ENCODE measurements at places on chromosomes 16 and 17. TPM values are rescaled to one million over a fixed set of nuclear protein-coding genes. Genes with fewer than 3 reads are reported as not detected.
A peak's percentile ranks its signal among the peaks of the same experiment; 100 is the strongest.

ZNF768 gene
- total RNA-seq, result 30.0 TPM

CLEC3A gene
- total RNA-seq, result not detected

ADAD2 gene
- total RNA-seq, result not detected

ADAM11 gene
- 0.44 TPM for total RNA-seq

CCDC78 gene
- 2.5 TPM for total RNA-seq

GRCh38 chr17:77424585-77425344 lies 284.0 kb downstream of the SEC14L1 start:
- H3K4me3 ChIP-seq, result no peak overlapping the region

DNA sequence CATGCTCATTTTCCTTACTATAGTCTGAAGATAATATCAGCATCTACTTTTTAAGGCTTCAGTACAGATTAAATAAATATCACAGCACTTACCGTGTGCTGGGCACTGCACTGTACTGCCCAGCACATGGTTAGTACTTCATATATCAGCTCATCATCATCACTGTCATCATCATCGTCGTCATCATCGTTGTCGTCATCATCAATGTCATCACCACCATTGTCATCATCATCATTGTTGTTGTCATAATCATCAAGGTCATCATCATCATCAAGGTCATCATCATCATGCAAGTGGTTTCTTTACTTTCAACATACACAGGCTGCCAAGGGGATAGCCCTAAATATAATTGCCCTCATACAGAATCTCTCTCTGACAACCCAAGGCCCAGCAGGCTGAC lies 275.1 kb downstream of the ABCC12 start:
- H3K4me3 ChIP-seq, result no peak overlapping the region
- peaks cover 27% of the 10 kb centered on the region for H3K27me3 ChIP-seq
- H3K36me3 ChIP-seq, result peaks cover 2% of the 10 kb centered on the region
- no peak overlapping the region for H3K27ac ChIP-seq

DNA sequence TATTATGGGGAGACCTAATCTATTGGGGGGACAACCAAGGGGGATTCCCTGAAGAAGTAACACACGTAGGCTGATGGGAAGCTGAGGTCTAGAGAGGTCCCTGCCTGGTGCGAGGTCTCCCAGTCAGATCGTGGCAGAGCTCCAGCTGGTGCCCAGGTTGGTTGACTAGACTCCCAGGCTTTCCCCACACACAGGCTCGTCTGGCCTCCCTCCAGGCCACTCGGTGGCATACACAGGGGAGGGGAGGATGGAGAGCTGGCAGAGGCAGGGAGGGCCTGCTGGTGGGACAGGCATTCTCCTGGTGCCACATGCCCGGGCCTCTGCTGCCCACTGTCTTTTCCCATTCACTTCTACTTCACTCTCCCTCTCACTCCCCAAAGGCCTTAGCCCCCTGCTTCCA lies 8.5 kb upstream of the SOCS3 start:
- H3K27me3 ChIP-seq, result no peaks in the 10 kb centered on the region
- no peak for DNase-seq
- peaks cover 44% of the 10 kb centered on the region for H3K4me1 ChIP-seq
- no peak overlapping the region for H3K27ac ChIP-seq

DNA sequence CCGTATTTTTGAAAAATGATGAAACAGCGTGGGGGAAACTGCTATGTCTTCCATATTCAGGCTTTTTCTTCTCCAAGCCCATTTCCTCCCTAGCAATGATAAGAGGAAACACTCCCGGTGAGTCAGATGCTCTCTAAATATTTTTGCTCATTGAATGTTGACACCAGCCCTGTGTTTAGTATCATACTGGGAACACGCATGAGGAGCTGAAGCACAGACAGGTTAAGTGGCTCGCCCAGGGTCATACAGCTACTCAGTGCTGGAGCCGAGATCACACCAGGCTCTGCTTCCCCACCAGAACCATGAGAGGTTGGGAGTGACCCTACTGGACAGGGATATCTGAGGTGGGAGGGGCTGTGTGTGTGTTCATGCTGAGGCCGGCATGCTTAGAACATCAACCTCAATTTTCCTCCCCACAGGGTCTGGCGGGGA lies 37.8 kb upstream of the ADGRG1 start:
- no peaks in the 10 kb centered on the region for H3K27me3 ChIP-seq
- peak; percentile 21 for DNase-seq
- peaks cover 20% of the 10 kb centered on the region for H3K4me1 ChIP-seq
- H3K4me3 ChIP-seq, result no peak overlapping the region
- peaks cover 2% of the 10 kb centered on the region for H3K36me3 ChIP-seq

DNA sequence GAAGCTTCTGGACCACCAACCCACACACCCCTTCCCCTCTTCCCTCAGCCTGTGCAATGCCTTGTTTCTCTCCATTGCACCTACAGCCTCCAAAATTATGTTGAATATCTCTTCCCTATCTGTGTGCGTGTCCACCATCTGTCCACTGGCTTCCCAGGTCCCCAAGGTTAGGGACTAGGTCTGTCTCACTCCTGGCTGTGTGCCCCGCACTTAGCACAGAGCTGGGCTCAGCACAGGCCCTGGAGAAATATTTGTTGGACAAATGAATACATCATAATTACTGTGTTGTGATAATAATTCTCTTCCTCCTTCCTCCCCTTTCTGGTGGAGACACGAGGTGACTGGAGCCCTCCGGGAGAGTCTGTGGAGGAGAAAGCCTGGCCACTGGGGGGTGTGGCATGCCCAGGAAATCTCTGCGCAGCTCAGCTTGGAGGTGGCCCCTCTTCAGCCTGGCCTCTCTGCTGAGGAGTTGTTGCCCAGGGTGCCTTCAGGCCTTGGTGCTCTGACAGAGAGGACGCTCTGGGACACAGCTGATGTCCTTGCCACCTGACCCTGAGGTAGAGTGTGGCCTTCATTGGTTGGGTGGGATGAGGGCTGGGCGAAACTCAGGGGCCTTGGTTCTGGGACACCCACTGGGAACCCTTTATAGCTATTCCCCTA lies 3.3 kb upstream of the BRD7 start:
- no peaks in the 10 kb centered on the region for H3K36me3 ChIP-seq
- H3K4me1 ChIP-seq, result peaks cover 16% of the 10 kb centered on the region
- DNase-seq, result no peak
- H3K27me3 ChIP-seq, result peaks cover 5% of the 10 kb centered on the region
- no peak overlapping the region for H3K4me3 ChIP-seq

- peaks cover 15% of the 10 kb centered on the region for H3K4me1 ChIP-seq
- H3K27ac ChIP-seq, result peak overlapping the region; percentile 18
- no peak for DNase-seq
- H3K27me3 ChIP-seq, result peaks cover 7% of the 10 kb centered on the region
- H3K36me3 ChIP-seq, result no peaks in the 10 kb centered on the region
- H3K4me3 ChIP-seq, result no peak overlapping the region
Observed at GRCh38 chr16:54489225-54490111, 202.9 kb upstream of the IRX3 start.

DNA sequence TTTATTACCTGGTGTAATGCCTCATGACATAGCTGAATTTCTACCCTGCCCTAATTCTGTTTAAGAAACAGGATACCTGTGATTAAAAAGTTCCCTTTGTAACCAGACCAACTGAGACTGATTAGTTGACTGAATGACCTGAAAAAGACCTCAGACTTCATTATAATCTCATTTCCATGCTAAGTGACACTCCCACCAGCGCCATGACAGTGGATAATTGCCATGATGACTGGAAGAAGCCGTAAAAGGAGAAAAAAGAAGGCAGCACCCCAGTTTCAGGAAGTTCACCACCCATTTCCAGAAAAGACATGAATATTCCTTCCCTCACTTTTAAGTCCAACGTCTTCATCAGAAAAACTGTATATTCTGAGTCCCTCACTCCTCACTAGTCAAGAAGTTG lies 125.6 kb upstream of the HS3ST4 start:
- no peaks in the 10 kb centered on the region for H3K36me3 ChIP-seq
- DNase-seq, result no peak
- H3K4me3 ChIP-seq, result no peak overlapping the region
- H3K27ac ChIP-seq, result no peak overlapping the region
- H3K27me3 ChIP-seq, result no peaks in the 10 kb centered on the region
- H3K4me1 ChIP-seq, result no peaks in the 10 kb centered on the region

GRCh38 chr16:10852948-10853347 lies 24.1 kb upstream of the CIITA start:
- no peak for DNase-seq
- H3K4me3 ChIP-seq, result no peak overlapping the region
- H3K36me3 ChIP-seq, result no peaks in the 10 kb centered on the region
- H3K27ac ChIP-seq, result no peak overlapping the region
- no peaks in the 10 kb centered on the region for H3K4me1 ChIP-seq

DNA sequence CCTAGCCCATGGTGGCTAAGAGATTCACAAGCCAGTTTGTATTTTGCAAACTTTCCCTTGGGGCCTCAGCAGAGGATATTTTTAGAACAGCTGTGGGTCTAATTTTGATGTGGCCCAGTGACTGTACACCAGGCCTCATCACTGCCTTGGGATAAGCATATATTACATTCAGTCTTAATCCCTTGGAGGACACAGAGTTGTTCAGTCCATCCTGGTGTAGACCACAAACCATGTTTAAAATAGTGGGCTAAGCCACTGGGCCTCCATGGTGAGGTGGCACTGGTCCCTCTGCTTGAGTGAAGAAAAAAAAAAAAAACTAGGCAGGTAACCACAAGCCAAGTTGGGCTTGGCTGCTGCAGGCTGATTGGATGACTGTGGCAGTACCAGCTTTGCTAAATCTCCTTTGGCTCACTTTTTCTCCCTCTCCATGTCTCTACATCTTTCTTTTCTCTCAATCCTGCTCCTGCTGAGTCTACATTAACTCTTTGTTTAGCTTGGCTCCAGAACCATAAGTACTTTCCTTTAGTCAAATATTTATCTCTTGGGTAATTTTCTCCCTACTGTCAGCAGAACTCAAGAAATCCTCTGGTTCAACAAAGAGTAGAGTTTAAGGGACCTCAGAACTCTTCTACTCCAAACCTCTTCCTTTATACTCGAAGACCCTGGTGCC lies 120.0 kb upstream of the TBX2 start:
- peaks cover 18% of the 10 kb centered on the region for H3K4me1 ChIP-seq
- H3K4me3 ChIP-seq, result no peak overlapping the region
- no peak overlapping the region for H3K27ac ChIP-seq
- H3K27me3 ChIP-seq, result no peaks in the 10 kb centered on the region
- DNase-seq, result no peak

GRCh38 chr17:14481664-14482063 lies 180.8 kb downstream of the HS3ST3B1 start:
- H3K36me3 ChIP-seq, result no peaks in the 10 kb centered on the region
- no peak for DNase-seq
- H3K27ac ChIP-seq, result no peak overlapping the region
- no peak overlapping the region for H3K4me3 ChIP-seq
- H3K27me3 ChIP-seq, result no peaks in the 10 kb centered on the region

DNA sequence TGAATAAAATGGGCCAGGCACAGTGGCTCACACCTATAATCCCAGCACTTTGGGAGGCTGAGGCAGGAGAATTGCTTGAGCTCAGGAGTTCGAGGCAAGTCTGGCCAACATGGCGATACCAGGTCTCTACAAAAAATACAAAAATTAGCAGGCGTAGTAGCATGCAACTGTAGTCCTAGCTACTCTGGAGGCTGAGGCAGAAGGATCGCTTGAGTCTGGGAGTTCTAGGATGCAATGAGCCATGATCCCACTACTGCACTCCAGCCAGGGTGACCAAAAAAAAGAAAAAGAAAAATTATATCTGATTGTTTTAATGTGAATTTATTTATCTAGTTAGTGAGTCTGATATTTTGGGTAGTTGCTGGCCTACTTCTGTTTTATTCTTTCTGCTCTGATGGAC lies 7.0 kb downstream of the IL34 start:
- H3K27ac ChIP-seq, result peak overlapping the region; percentile 1
- no peak overlapping the region for H3K4me3 ChIP-seq
- H3K36me3 ChIP-seq, result peaks cover 1% of the 10 kb centered on the region
- H3K4me1 ChIP-seq, result peaks cover 47% of the 10 kb centered on the region

DNA sequence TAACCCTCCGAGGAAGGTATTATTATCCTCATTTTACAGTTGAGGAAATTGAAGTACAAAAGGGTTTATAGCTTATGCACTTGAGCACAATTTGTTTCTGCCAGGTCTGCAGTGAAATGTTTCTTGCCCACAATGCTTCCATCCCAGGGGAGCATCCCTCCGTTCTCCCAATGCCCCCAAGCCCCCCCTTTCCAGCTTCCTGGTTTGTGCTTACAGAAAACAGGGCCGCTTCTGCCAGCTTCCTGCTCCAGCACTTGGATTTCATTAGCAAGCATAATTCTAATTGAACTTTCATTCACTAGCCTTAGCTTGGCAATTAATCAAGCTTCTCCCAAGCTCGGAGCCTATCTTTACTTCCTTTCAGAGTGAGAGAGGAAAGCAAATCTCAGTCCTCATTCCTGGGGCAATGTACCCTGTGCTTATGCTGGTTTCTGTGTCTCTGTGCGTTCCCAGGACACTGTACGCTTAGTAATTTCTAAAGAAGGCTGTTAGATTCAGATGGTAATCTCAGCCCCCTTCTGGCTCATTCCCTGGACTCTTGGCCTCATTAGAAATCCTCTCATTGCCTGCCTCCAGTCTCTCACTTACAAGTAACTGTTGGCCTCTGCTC lies 141.6 kb downstream of the HS3ST2 start:
- no peak overlapping the region for H3K27ac ChIP-seq
- H3K27me3 ChIP-seq, result peaks cover 13% of the 10 kb centered on the region
- DNase-seq, result no peak
- no peak overlapping the region for H3K4me3 ChIP-seq

DNA sequence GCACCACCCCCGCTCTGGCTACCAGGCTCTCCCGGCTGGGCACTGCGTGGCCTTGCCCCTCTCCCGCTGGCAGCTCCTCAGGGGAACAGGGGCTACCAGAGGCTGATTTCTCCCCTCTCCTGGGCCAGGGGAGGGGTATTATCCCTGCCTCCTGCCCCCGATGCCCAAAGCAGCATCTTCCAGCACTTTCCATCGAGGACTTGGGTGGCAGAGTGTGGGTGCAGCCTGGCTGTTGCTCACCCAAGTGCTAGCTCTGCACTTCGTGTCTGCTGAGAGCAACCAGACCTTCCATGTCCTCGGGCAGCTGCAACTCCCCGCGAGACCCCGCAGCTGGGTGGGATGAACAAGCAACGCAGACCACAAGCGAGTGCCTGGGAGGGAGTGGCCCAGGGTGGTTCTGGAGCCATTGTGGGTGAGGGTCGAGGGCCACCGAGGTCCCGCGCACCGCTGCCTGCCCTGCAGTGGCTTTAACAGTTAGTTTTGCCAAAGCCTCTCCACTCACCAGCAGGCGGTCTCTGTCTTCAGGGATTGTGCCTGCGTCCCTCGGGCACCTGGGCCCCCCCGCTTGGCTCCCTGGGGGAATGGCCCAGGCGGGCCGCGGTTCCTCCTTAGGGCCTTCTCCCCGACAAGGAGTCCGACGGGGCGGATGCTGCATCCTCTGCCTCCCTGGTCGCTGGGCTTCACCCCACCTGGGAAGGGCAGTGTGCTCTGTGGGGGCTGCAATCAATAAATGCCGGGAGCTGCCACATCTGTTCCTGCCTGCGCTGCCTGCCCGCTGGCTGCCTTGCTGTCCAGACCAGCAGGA lies 8.4 kb downstream of the SLC25A10 start:
- peaks cover 8% of the 10 kb centered on the region for H3K4me1 ChIP-seq
- H3K36me3 ChIP-seq, result peaks cover 1% of the 10 kb centered on the region
- no peak for DNase-seq
- no peak overlapping the region for H3K4me3 ChIP-seq

All from chondrocyte (in vitro differentiated cells).